Right lung (tissue), 10 donors: ENCODE measurements at places on chromosomes 7 and 10.
A peak's percentile ranks its signal among the peaks of the same experiment; 100 is the strongest.

GRCh38 chr10:117533507-117534281 lies 8.9 kb upstream of the EMX2 start:
- DNase-seq: no peak

GRCh38 chr7:69256634-69257081 lies 341.6 kb upstream of the AUTS2 start:
- no peak for DNase-seq

- no peak for DNase-seq
Measured at GRCh38 chr10:27223964-27224363, 16.6 kb downstream of the ACBD5 start.

DNA sequence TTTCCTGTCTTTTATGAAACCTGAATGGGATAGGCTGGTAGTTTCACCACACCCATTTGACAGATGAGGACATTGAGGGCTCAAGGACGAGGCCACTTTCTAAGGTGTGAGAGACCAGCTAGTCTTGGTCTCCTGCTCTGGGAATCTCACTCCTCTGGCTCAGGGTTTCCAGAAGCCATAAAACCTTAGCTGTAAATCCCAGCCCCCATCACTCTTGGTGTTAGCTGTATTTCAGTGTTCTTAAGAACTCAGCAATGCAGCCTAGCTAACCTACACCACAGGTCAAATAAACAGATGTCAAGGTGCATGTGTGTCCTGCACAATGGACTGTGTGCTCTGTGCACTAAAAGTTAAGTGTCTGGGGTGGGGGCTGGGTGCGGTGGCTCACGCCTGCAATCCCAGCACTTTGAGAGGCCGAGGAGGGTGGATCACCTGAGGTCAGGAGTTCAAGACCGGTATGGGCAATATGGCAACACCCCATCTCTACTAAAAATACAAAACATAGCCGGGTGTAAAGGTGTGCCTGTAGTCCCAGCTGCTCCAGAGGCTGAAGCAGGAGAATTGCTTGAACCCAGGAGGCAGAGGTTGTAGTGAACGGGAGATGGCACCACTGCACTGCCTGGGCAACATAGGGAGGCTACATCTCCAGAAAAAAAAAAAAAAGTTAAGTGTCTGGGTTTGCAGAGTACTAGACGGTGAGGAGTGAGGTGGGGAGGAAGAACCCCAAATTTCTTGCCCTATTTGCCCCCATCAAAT lies 567 bp upstream of the EPO start:
- DNase-seq: no peak

DNA sequence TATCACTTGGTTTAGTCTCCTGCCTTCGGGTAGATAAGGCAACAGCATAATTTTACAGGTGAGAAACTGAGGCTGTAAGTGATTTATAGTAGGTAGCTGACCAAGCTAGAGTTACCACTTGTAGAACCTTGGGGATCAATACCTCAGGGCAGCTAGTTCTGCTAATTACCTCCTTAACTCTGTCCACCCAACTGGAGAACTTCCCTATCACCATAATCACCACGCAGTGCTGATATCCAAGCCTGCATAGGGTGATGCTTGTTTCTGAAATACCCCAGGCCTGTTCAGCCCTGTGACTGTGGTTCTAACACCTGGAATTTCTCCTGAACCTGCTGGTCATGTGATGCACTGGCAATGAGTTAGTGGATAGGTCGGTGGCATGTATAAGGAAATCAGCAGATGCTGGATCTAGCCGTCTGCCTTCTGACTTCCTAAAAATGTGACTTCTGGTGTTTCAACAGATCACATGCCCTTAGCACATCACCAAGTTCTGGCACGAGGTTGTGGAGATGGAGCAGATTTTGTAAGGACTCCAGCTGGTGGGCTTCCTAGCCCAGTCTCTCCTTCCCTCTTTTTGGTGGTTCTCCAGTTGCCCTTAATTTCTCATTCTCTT lies 15.3 kb downstream of the PLAU start:
- no peak for DNase-seq

DNA sequence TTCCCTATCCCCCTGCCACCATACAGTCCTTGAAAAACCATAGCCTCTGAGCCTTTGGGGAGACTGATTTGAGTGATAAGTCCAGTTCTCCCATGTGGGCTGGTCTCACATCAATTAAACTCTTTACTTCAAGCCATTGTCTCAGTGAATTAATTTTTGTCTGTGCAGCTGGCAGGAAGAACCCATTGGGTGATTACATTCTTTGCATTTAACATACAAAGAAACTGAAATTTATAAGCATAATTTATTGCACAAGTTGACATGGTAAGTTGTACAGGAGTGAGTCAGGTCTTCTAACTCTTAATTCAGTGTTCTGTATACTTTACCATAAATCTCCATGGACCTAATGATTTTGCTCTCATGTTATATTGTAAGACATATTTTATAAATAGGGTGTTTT lies 1613.0 kb upstream of the LRRTM3 start:
- no peak for DNase-seq

GRCh38 chr10:132133005-132133404 lies 53.7 kb upstream of the DPYSL4 start:
- no peak for DNase-seq

GRCh38 chr10:69494626-69495558 lies 43.6 kb downstream of the TSPAN15 start:
- DNase-seq: no peak

DNA sequence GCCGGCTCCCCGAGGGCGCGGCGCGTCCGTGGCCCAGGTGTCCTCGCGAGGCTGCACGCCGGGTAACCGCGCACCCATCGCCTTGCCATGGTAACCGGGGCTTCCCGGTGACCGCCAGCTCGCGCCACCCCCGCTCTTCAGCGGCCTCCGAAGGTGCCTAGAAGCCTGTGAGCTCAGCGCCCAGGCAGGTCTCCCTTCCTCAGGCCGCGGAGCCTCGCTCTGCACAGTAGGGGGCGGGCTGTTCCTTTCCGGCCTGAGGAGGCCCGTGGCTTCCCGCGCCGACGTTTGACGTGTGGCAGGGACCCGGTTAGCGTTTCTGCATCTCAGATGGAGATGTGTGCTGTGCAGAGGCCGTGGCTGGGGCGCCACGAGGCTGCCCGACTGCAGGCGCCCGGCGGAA lies 117.1 kb downstream of the DYNC2I1 start:
- DNase-seq: no peak

DNA sequence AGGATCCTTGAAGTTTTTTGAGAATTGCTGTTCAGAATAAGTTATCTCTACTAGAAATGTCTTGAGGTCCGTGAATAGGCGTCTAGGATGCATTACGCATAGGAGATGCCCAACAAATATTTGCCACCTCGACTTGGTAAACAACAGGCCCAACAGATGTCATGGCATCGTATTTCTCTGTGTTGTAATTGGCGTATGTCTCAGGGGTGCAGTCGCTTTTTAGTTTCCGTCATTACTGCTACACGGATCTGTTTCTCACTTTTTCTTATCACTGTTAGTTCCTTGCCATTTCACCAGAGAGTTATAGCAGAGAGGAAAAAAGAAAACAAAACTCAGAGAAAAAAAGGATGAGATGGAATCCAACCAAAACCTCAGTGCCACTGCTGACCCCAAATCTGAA lies 73.0 kb upstream of the SFMBT2 start:
- DNase-seq: no peak

- no peak for DNase-seq
Measured at GRCh38 chr7:147894271-147894670, 696.3 kb upstream of the C7orf33 start.

GRCh38 chr10:74332398-74332797 lies 181.4 kb downstream of the ADK start:
- no peak for DNase-seq

GRCh38 chr10:31075434-31075833 lies 43.8 kb upstream of the ZNF438 start:
- peak; percentile 20 for DNase-seq

- DNase-seq: no peak
Measured at GRCh38 chr10:50927522-50928189, 42.2 kb upstream of the A1CF start.

DNA sequence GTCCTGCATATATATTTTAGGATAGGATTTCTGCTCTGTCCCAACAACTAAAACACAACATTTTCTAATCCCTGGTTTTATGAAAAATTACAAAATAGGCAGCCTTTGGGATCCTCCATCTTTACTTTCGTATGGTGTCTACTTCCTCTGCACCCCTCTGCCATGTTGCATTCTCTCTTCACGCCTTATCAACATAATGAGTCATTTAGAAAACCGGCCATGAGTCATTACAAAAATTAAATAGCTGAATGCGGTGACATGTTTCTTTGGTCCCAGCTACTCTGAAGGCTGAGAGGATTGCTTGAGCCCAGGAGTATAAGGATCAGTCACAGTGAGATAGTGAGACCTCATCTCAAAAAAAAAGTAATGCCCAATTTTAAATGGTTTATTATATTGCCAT lies 148.1 kb upstream of the CELF2 start:
- no peak for DNase-seq

DNA sequence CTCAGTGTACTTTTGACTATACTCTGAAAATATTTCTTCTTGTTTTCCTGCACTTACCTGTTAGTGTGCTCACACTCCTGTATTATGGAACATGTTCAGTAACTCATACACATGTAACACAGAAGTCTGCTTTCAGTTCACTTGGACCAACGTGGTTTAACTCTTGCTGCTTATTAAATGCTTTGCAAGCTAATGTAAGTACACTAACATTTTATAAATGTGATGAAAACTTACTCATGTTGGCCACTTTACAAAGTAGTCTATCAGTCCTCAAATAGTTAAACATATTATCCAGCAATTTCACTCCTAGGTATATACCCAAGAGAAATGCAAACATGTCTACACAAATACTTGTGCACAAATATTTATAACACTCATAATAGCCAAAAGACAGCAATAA lies 98.4 kb downstream of the UBE2H start:
- DNase-seq: no peak

DNA sequence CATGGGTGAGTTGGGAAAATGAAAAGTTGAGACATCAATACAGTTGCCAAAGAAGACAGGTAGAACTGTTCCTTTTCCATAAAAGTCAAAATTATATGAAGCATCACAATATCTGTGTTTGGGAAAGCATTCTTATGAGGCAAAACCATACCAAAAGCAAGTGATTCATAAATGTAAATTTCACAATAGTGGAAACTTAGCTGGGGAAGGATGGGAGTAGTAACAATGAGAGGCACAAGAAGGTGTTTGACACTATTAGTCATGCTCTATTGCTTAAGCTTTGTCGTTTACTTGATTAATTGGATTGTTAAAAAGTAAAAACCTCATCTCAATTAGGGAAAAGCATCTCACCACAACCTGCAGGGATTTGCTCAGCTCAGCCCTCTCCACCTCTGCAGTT lies 240.2 kb downstream of the C7orf25 start:
- DNase-seq: no peak

DNA sequence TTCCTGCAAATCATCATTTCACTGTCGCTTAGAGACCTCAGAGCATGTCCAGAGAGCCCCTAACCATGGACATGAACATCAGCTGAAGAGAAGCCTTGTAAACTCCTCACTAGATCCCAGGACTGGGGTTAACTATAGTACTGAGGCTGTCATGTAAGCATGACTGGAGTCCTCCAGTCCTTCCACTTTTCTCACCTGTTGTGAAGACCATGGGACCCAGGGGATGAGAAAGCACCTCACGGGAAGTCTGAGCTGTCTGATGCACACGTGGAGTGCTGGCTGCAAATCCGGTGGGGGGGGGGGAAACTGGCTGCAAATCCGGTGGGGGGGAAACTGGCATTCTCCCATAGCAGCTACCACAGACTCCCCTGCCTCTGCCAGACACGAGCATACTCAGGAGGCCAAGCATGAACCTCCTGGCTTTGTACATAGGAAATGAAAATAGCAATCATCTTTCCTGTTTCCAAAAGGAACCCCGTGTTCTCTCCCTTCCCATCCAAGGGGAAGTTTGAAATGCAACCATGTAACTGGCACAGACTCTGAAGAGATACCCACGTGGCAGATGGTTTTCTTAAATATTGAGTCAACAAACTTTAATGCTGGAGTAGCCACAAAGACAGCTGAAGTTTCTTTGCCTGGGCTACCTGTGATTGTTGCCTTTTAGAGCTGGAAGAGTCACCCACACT lies 261.4 kb downstream of the ZMYND11 start:
- DNase-seq: no peak

DNA sequence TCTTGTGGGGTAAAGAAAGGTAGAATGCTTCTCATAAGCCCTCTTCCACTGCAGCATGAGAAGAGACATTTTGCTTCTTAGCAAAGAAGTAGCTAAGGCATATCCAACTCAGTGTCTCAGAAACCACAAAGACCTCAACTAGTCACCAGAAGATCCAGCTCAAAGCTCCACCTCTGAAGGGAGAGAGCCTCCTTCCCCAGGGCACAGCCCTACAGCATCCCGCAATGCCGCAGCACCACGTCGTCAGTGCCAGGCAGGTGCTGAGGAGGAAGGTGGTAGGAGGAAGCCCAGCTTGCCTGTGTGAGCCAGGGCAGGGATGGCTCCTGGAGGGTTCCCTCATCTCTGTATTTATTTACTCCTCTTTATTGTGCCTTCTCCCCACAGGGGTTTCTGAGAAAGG lies 385.6 kb upstream of the NPVF start:
- no peak for DNase-seq

DNA sequence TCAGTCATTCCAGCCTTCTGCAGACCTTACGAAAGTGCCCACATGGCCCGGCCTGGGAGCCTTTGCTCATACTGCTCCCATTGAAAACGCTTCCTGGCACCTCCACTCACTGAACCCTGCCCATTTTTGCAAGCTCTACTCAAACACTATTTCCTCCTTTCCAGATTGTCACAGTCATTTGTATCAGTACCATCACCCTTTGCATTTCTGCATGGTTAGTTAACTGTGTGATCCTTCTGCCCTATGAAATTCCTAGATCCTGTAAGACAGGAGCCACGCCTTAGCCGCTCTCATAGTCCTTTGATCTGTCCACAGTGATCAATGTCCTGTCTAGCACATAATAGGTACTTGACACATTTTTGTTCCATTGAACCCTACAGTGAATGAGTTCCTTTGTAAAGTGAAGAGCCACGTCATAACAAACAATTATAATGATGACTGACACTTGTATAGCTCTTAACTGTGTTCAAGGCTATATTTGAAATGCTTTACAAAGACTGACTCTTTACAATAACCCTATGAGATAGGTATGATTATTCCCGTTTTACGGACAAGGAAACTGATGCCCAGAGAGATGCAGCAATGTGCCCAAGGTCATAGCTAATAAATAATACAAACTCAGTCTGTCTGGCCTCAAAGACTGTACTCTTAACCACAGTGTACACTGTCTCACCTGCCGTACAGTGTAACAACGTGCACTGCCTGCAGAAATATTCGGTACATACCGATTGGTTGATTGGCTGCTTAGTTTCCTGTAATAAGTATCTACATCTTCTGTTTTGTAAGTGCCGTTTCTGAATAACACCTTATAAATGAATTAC lies 16.6 kb upstream of the ITIH2 start:
- DNase-seq: no peak

- DNase-seq: no peak
Measured at GRCh38 chr10:829241-829640, 102.3 kb downstream of the LARP4B start.

GRCh38 chr10:6124666-6125065 lies 35.8 kb downstream of the RBM17 start:
- DNase-seq: no peak

GRCh38 chr10:70657041-70657440 lies 15.3 kb upstream of the ADAMTS14 start:
- DNase-seq: no peak

- DNase-seq: no peak
Measured at GRCh38 chr10:60479305-60480020, 89.8 kb upstream of the ANK3 start.

GRCh38 chr10:76242956-76243355 lies 811.5 kb downstream of the LRMDA start:
- no peak for DNase-seq

- no peak for DNase-seq
Measured at GRCh38 chr7:1520539-1521234, 9.8 kb upstream of the MAFK start.

GRCh38 chr10:128873411-128874054 lies 593.5 kb upstream of the MGMT start:
- no peak for DNase-seq
